Kidney glomerular epithelial cell (primary cell): ENCODE measurements at places on chromosomes 3 and 15.

GRCh38 chr3:119912220-119912619 lies 130.3 kb downstream of the NR1I2 start:
- no peak for DNase-seq

- no peak for DNase-seq
Observed at GRCh38 chr15:36067483-36068274, 511.7 kb upstream of the CDIN1 start.

- no peak for DNase-seq
Observed at GRCh38 chr3:100113723-100114412, 433 bp downstream of the FILIP1L start.

DNA sequence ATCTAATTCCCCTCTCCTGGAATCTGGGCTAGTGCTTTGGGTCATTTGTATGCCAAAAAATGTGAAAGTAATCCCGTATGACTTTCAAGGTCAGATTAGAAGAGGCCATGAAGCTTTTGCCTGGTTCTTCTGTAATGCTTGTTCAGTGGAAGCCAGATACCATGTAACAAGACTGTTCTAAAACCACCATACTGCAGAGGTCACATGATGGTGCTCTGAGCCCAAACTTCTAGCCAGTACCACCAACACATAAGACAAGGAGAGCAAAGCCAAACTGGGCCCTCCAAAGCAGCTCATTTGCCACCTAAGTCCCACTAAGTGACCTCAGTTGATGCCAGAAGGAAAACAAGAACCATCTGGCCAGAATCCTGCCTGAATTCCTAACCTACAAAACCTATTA lies 64.3 kb upstream of the MELTF start:
- DNase-seq, result no peak

DNA sequence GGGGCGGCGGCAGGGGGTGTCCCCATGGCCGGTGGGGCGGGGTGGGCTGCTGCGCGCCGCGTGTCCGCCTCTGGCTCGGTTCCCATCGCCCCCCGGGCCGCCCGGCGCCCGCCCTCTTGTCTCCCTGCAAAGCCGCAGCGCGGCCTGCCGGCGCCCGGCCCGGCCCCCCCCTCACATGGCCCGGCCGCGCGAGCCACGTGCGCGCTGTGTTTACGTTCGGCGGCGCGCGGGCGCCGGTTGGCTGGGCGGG lies 502 bp downstream of the NR1D2 start:
- DNase-seq, result no peak

- no peak for DNase-seq
Observed at GRCh38 chr3:196645897-196646665, 6.6 kb downstream of the NRROS start.

DNA sequence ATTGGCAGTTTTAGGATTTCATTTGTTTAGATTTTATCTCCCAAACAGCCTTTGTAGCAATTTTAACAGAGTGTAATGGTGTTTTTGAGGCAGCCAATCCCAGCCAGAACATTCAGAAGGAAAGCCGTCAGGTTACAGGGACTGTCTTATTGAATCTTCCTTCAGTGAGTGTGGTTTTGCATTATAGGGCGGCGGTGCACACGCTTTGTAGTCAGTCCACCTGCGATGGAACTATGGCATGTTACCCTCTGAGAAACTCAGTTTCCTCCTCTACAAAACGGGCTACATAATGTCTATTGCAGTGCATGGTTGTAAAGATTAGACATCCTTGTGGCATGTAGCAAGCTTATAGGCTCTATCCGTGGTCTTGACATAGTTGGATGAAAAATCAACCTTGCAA lies 1.0 kb downstream of the LRRC28 start:
- DNase-seq, result no peak

DNA sequence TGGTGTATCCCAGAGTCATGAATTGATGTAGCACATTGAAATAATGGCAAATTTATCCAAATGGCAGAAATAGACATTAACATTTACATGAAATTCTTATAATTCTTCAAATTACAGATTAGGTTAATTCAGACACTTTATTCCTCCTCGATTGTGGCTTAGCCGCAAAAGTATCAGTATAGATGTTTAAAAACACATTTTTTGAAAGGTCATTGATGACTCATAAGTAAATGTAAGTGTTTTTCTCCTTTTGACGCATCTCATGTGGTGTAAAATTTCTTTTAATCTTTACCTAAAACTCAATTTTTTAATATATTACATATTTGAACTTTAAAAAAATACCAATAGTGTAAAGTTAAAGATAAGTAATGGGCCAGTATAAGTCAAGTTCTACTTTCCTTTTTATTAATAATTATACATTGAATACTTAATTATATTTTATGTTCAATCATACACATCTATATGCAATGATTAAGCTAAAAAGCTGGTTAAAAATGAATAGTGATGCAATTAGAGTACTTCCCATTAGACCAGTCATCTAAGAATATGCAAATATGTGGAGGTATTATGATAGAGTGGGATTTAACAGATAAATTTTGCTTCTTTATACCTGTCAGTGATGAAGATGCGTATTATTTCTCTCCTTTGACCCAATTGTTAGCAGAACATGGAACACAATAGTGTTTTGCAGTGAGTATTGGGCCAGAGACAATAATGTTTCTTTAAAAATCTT lies 678.1 kb upstream of the DPPA4 start:
- no peak for DNase-seq

DNA sequence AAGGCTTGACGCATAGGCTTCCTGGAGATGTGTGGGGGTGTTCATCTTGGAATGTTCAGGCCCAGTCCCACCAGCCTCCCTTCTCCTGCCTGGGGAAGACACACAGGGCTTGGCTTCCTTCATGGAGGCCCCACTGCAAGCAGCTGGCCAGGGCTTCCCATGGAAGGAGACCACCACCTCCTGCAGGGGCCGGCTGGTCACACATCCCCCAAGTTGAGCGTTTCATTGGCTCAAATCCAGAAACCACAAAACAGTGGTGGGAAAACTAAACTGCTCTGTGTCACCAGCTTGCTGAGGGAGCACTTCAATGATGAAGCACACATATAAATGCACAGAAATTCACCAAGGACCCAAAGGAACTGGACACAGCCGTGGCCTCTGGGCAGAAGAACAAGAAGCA lies 8.3 kb downstream of the IQSEC1 start:
- DNase-seq, result no peak

GRCh38 chr3:32685543-32686185 lies 676 bp downstream of the CNOT10 start:
- no peak for DNase-seq

- no peak for DNase-seq
Observed at GRCh38 chr3:193214445-193214844, 26.6 kb upstream of the PLAAT1 start.

- no peak for DNase-seq
Observed at GRCh38 chr3:114595522-114596028, 301.7 kb downstream of the TIGIT start.

DNA sequence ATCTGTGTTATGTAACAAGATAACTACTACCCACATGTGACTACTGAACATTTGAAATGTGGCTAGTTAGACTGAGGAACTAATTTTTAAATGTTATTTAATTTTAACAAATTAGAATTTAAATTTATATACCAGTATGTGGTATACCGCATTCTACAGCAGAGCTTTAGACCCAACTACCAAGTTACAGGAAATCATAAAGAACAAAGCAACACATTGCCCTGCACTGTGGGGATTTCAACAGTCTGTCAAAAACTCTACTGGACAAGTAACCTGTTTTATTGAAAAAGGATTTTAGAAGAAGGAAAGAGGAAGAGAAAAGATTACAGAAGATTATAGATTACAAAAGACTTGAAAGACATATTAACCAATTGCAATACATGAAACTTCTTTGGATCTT lies 64.9 kb downstream of the DPH6 start:
- no peak for DNase-seq

DNA sequence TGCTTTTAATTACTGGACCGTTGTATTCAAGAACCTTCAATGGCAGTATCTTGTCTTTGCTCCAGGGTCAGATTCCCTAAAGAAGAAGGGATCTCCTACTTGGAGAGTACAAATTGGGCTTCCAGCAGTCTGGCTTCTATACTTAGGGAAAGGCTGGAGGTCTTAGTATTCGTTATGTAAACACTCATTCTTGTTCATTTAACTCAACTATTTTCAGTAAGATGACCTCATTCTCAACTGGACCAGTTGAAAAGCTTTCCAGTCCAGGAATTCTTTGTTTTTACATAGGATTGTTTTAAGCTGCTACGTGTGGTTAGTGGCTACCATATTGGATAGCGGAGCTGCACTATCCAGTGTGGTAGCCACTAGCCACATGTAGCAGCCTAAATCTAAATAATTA lies 4.6 kb downstream of the SENP5 start:
- DNase-seq, result no peak

DNA sequence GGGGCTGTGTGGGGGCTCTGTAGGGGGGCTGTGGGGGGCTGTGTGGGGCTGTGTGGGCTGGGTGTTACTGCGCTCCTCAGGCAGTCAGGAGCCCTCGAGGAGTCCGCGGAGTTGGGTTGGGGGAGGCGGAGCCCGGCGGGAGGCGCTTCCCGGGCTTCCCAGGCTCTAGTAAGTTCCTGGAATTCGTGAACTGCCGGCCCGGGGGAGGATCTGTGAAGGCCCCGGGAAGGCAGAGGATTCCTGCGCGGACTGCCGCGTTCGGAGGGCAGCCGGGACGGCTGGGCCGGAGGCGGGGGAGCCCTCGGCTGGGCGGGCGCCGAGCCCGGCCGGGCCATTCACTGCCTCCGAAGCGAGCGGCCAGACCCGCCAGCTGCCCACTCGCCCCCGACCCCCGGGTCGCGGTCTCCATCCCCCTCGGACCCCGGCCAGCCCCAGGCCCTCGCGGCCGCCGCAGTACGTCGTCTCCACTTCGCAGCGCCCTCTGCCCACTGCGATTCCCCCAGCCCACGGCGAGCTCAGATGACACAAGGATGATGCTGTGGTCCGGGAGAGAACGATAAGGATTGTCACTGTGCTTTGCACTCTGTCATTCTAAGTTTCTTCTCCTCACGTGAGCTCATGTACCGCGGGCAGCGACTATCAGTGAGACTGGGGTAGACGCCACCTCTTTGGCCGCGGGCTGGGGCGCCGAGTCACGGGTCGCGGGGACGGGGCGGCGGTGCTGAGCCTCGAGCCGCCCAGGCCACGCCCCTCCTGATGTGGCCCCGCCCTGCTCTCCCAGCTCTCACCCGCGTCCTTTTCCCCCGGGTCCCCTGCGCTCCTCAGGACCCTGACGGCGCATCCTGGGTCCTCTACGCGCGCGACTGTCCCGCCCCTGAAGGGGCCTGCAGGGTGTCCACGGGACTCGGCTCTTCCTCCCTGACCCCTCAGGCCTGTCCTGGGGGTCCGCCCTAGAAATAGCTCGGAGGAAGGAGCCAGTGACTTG lies 65.3 kb downstream of the KLF13 start:
- DNase-seq, result peak; percentile 80

- DNase-seq, result no peak
Observed at GRCh38 chr3:11076711-11077110, 77.6 kb upstream of the HRH1 start.

- DNase-seq, result no peak
Observed at GRCh38 chr3:177055605-177056571, 141.4 kb downstream of the TBL1XR1 start.

- DNase-seq, result no peak
Observed at GRCh38 chr3:163071713-163072112, 1575.1 kb downstream of the OTOL1 start.

GRCh38 chr15:48794697-48795134 lies 16.2 kb downstream of the CEP152 start:
- peak; percentile 8 for DNase-seq

- peak; percentile 12 for DNase-seq
Observed at GRCh38 chr3:26428992-26429391, 193.6 kb upstream of the LRRC3B start.

GRCh38 chr15:54884312-54884711 lies 312.4 kb downstream of the RSL24D1 start:
- DNase-seq, result no peak

- DNase-seq, result no peak
Observed at GRCh38 chr15:94460624-94461023, 229.3 kb downstream of the MCTP2 start.

DNA sequence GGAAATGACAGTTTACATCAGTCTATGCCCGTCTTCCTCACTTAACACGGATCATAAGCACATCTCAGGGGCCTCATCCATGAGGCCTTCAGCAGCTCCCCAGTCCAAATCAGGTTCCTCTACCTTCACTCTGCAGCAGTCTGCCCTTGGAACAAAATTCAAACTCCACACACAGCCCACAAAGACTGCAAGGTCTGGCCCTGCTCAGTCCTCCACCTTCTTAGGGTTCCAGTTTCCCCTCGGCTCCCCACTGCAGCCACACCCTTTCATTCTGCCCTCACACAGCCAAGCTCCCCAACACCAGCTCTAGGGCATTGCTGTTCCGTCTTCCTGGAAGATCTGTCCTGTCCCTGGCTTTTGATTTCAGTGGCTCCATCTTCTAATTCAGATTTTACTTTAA lies 95.2 kb upstream of the IQSEC1 start:
- DNase-seq, result no peak

DNA sequence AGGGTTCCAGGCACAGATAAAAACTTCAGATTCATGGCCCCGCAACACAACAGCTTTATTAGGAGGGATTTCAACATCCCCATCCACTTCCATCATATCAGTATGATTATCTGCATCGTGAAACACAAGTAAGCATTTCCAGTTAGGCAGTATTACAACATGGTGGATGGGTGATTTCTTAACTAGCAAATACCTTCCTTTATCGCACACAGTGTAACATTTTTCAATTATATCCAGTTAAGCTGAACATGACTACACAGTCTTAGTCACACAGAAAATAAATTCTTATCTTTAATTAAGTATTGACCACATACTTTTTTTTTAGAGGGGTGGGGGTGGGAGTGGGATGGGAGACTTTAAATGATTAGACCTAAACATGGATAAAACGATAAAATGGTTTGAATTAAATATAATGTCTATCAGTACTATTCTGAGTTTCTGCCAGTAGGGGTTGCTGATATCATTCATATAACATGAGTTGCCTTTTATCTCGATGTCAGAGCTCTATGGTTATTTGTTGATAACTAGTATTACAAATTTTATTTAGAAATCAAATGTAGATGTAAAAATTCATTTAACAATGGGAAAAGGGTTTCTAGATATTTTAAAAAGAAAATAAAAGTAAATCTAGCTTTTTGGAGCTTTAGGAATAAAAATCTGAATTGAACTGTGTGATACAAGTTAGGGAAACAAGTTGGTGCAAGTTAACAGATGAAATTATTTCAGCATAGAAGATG lies 146.6 kb downstream of the TBL1XR1 start:
- DNase-seq, result peak; percentile 59

- DNase-seq, result no peak
Observed at GRCh38 chr3:145188079-145188770, 972.8 kb downstream of the PLOD2 start.

- peak; percentile 59 for DNase-seq
Observed at GRCh38 chr15:57527382-57528091, 64.2 kb upstream of the MYZAP start.

- DNase-seq, result no peak
Observed at GRCh38 chr3:42497009-42497731, 5.3 kb upstream of the VIPR1 start.
